ENCODE measurements at places on chromosomes 2 and 18.

DNA sequence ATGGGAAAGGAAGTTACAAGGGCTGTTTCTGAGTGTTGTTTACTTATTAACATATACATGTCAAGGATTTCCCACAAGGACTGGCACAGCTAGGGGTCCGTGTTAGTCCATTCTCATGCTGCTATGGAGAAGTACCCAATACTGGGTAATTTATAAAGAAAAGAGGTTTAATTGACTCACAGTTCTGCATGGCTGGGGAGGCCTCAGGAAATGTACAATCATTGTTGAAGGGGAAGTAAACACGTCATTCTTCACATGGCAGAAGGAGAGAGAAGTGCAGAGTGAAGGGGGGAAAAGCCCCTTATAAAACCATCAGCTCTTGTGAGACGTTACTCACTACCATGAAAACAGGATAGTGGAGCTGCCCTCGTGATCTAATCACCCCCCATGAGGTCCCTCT is 128.9 kb upstream of the CELF4 start:
- no peak for DNase-seq

- DNase-seq: no peak
These were observed 38.8 kb downstream of the STRADB start for GRCh38 chr2:201490291-201490690.

DNA sequence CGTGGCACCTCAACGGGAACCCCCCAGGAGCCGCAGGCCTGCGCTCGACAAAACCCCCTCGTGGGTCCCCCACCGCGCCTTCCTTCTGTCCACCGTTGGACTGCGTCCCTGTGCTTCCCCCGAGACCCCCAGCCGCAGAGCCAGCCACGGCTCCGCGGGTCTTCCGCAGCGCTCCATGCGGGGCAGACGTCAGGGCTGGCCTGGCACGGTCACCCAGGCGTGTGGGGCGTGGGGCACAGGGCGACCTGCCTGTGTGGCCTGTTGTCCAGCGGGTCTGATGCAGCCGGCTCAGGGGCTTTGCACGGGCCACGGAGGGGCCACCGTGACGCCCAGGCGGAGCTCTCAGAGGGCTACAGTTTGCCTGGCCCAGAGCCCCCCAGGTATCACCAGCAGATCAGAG is 11.0 kb downstream of the NFATC1 start:
- no peak for DNase-seq

GRCh38 chr18:74303936-74304335 is 11.7 kb upstream of the C18orf63 start:
- no peak for DNase-seq

DNA sequence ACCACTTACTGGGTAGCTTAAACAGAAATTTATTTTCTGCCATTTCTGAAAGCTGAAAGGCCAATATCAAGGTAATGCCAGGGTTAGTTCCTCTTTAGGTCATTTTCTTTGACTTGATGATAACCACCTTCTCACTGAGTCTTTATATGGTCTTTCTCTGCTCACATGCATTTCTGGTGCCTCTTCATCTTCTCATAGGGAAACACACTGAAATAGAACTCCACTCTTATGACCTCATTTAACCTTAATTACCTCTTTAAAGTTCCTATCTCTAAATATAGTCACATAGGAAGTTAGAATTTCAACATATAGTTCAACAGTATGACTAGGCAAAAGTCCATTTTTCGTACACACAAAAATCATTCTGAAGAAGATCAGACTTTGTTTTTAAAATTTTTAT is 616.8 kb upstream of the VRK2 start:
- no peak for DNase-seq

GRCh38 chr2:55786280-55786679 is 92.6 kb upstream of the PNPT1 start:
- DNase-seq: no peak

GRCh38 chr2:229409751-229410181 is 138.7 kb upstream of the PID1 start:
- no peak for DNase-seq

GRCh38 chr2:64284751-64285150 is 140.5 kb upstream of the PELI1 start:
- no peak for DNase-seq

GRCh38 chr2:53347269-53347668 is 420.3 kb upstream of the CHAC2 start:
- no peak for DNase-seq

GRCh38 chr18:30415903-30416302 is 626.6 kb downstream of the DSC3 start:
- no peak for DNase-seq

- DNase-seq: no peak
These were observed 44.0 kb downstream of the CCDC141 start for GRCh38 chr2:179005976-179006375.

GRCh38 chr18:8776013-8776943 is 70.9 kb downstream of the MTCL1 start:
- DNase-seq: no peak

DNA sequence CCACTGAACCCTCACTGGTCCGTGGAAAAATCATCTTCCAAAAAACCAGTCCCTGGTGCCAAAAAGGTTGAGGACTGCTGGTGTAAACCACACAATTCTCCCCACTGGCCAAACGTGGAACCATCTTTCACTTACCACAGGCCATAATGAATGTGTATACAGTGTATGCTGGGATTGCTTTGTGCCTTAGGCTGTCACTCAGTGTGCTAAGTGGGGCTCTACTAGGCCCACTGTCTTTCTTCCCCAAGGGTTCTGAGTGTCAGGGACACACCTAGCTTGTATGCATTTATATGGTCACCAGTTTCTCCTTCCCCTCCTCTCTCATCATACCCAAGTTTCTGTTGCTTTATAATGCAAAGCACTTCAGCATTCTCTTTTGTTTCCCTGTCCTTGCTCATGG is 27.2 kb downstream of the SCYGR8 start:
- no peak for DNase-seq

- DNase-seq: no peak
These were observed 47.6 kb upstream of the IL1R1 start for GRCh38 chr2:102094917-102095316.

GRCh38 chr2:142582317-142582716 is 295.1 kb upstream of the KYNU start:
- no peak for DNase-seq

DNA sequence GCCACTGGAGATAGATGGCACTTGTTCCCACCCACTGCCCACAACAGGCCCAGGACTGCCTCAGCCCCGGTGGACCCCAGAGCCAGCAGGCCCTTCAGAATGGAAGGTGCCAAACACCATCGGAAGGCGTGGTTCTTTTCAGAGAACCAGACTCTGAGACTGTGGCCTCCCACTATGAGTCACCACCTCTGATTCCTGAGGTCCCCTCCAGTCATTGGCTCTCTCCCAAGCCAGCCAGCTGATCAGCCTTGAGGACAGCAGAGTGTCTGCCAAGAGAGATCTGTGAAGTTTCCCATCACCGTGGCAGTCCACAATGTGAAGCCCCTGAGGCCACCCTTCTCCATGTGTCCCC is 10.4 kb upstream of the MAP3K2 start:
- DNase-seq: peak; percentile 44

DNA sequence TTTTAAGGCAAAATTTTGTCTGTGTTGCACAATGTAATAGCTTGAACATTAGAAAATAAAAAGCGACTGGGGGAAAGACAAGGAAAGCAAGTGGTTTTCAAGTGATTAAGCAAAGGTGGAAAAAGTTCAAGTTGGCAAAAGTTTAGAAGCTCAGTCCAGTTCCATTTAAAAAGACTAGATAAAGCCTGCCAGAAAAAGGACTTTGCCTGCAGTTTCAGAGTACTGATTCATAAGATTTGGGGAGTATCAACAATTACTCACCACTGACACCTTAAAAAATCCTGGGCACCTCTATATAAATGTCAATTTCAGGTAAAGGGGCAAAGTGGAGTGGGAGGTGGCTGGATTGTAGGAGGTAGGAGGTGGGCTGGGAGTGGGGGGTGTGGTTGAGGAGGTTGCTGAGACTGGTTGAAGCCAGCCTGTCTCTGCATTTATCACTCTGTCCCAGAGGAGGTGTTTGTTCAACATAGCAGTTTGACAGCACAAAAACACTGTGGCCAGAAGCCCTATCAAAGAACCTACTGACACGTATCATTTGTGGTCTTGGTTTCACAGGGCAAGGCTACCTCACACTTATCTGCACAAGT is 14.6 kb downstream of the ZEB2 start:
- no peak for DNase-seq

DNA sequence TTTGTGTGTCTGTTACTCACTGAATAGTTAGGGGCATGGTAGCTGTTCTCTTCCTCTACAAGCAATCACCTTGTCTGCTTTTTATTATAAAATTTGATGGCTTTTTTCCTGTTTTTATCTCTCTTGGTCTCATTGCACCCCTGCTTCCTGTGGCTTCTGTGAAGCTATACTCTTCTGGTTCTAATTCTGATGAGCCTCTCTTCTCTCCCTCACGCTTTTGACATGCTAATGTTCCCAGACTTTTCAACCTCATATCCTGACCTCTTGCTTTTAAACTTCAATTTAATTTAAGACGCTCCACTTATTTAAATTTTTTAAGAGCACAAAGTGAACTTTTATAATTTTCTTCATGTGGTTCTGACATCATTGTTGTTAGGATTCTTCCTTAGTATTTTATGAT is 361.4 kb downstream of the DLGAP1 start:
- DNase-seq: no peak

DNA sequence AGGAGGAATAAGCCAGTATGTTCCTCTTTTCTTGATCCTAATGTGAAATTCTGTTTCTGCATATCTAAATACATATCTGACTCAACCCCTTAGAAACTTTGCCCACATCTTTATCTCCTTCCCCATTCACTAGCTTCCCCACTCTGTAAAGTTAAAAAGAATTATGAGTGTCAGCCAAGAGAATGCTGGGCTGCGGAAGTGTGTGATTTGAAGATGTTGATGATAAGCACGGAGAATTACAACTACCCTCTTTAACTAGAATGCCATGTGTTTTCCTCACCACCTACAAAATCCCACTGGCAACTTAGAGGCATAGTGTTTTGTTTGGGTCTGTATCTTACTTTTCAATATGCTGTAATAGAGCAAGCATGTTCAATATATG is 490.4 kb upstream of the FANCL start:
- DNase-seq: no peak

- no peak for DNase-seq
These were observed 78.5 kb upstream of the PTPRM start for GRCh38 chr18:7488571-7488970.

- no peak for DNase-seq
These were observed 97.8 kb upstream of the SP3 start for GRCh38 chr2:174062934-174063333.

DNA sequence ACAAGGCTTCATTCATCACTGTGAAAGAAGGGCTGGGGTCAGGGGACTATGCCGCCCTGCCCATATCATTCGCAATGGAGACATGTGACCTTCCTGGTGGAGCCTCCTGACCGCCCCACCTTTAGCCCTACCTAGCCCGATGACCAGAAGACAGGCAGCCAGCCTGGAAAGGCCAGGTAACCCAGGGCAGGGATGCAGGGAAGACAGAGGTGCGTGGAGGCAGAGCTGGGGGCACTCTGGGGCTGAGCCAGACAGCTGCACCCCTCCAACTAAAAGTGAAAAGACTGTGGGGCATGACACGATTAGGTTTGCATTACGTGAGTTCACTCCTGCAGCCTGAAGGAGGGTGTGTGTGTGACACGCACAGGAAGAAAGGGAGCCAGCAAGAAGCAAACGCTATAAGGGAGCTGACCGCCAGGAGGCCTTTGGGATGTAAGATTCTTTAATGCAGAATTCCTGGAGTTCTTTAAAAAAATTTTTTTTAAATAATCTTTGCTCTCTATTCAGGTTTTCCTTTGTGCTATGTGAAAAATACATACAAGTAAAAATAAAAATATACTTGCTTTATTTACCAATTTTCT is 3.7 kb upstream of the HES6 start:
- DNase-seq: no peak

- DNase-seq: no peak
These were observed 1.8 kb upstream of the SATB2 start for GRCh38 chr2:199459286-199460100.

- DNase-seq: no peak
These were observed 133.4 kb upstream of the GLI2 start for GRCh38 chr2:120602251-120602650.

- no peak for DNase-seq
These were observed 63.3 kb upstream of the ITPRID2 start for GRCh38 chr2:181828122-181828705.

DNA sequence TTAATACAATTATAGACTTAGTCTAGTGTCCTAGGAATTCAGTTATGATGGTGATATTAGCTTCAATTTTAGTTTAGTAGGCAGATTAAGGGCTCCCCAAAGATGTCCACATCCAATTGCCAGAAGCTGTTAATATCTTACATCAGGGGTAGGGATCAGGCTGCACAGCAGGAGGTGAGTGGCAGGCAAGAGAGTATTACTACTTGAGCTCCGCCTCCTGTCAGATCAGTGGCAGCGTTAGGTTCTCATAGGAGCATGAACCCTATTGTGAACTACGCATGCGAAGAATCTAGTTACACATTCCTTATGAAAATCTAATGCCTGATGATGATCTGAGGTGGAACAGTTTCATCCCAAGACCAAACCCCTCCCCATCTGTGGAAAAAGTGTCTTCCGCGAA is 54.9 kb downstream of the NYAP2 start:
- DNase-seq: no peak

DNA sequence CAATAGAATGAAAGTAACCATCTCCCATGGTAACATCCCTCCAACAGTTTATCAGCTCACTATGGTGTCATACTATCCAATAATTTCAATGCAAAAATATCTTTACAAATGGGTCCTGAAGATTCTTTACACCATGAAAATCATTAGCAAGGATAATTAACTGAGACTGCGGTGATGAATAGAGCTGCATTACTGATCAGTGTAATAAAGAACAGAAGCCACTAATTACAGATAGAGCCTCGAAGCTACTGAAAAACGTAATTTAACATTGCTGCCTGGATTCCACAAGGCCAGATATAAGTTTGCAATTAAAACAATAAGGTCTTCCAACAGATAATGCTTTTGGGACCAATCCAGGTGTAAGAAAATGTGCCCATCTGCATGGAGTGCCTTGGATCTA is 1245.8 kb upstream of the SLC39A10 start:
- DNase-seq: no peak

DNA sequence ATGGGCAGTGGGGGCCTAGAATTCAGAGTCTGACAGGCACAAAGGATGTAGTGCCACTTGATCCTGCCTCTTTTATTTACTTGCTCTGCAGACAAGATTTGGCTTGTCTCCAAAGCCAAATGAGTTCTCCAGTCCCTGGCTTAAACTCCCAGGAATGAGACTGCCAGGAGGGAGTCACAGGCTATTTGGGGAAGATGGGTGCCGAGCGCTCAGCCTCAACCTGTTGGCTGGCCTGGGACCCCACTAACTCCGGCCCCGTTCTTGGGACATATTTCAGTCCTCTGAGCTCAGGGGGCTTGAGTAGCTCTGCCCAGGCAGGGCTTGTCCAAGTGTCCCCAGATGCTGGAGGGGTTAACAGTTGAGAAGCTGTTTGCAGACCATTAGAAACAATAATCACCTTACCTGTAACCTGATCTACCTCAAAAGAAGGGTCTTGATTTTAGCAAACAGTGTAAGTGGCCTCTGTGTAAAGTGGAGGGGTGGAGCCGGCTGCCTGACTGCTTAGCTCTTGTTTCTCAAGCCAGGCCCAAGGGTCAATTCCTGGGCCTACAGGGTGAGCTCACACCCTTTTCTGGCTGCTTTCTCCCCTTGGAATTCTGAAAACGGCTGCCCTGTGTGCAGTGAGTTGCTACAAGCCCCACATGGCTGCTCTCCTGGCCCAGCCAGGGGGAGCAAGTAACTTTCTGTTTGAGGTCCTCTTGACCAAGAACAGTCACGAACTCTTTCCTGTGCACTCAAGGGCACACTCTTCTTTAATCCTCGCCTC is 27.1 kb upstream of the FZD5 start:
- no peak for DNase-seq

- DNase-seq: no peak
These were observed 19.0 kb upstream of the INO80C start for GRCh38 chr18:35516789-35517188.
